Kidney glomerular epithelial cell (primary cell): ENCODE measurements at places on chromosomes 7 and 10.

DNA sequence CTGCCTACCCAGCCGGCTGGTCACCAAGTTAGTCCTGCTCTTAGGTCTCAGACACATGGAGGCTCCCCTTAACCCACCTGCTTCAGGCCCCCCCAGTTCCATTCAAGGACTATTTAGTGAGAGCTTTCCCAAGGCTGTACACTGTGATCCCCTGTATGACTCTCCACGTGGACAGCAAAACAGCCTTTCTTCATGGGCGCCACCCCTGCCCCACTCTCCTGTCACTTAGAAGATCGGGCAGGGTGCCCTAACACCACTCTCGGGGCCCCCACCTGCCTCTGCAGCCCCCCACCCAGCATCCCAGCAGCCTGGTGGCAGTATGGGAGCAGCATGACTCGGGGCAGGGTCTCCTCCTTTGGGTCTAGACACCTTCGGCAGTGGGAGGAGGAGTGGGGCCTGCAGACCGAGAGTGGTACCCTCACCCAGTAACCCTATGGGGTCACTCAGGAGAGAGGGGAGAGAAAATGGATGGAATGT is 116.6 kb downstream of the PTPN20 start:
- no peak for DNase-seq

GRCh38 chr7:141045842-141046620 is 27.8 kb upstream of the TMEM178B start:
- peak; percentile 96 for DNase-seq

DNA sequence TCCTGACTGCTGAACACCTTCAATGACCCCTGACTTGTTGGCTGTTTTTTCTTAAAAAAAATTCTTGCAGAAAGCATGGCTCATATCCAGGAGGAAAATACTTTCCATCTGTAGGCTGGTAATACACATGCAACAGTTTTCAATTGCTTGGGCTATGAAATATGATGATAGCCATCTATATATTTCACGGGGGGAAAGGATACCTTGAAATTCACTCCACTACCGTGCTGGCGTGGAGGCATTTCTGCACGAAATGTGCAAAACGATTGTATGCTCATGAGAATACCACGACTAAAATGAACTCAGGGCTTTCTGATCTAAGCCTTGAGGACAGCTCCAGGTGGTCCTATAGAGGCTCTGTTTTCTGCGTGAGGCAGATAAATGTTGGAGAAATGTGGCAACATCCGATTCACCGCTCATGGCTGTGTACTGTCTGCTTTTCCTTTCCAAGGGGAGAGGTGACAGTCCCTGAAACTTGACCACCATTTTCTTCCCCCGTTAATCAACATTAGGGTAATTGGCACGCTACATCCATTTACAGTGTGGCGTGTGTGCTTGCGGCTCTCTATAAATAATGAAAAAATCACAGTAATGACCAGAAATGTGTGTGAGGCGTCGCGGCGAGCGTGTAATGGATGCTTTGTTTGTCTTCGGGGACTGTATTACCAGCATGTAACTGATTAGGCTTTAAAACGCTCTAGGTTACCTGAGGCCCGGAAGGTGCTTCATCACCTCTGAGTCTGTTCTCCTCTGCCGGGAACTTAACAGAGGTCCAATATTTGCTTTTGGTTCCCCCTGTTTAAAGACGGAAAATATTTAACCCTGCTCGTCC is 12.8 kb upstream of the CARD11 start:
- DNase-seq = no peak

GRCh38 chr10:69878038-69878437 is 76.3 kb downstream of the COL13A1 start:
- no peak for DNase-seq

GRCh38 chr10:101843032-101844021 is at the start of gene KCNIP2:
Gene KCNIP2, minus strand, starts transcription at chr10:101843800. Its CDS starts 232 bp downstream, at chr10:101843568.
- no peak for DNase-seq

GRCh38 chr10:73923935-73924598 is 13.1 kb downstream of the PLAU start:
- no peak for DNase-seq

- DNase-seq = no peak
Measured at GRCh38 chr10:44190541-44190940, 194.4 kb downstream of the CXCL12 start.

DNA sequence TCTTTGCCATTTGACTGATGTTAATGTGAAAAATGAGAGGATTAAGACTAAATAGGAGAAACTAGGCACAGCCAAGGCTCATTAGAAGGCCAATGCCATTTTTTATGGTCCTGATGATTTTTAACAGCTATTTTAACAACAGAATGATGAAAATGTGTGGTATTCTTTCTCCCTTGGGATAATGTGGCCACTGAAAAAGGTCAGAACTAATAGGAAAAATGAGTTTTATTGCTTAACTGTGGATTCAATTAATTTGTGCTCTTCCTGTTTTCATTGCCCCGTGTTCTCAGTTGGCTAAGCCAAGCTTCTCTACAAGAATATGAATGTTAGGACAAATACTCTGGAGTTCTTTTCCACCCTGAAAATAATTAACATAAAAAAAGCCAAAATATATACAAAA is 56.6 kb downstream of the BMPER start:
- no peak for DNase-seq

GRCh38 chr10:49141541-49142332 is 7.9 kb upstream of the FAM170B start:
- DNase-seq = no peak

- peak; percentile 88 for DNase-seq
Measured at GRCh38 chr7:116630932-116631671, 40.9 kb upstream of the MET start.

- no peak for DNase-seq
Measured at GRCh38 chr7:157410831-157411556, 74.2 kb downstream of the DNAJB6 start.

- DNase-seq = no peak
Measured at GRCh38 chr7:32093415-32094408, 23.5 kb upstream of the PDE1C start.

- DNase-seq = no peak
Measured at GRCh38 chr10:90304533-90304932, 553.3 kb downstream of the HTR7 start.

DNA sequence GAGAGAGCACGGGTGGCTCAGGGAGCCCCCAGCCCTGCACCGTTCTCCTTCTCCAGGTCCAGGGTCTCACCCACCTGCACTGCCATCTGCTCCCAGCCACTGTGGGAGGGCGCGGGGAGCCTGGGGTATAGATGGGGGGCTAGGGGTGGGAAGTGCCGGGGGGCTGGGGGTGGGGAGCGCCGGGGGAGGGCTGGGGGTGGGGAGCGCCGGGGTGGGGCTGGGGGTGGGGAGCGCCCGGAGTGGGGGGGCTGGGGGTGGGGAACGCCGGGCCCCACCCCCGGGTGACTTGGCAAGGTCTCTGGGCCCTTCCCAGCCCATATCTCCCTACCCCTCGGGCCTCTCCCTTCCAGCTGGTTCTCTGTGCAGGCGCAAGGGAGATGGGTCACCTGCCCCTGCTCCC is at the start of gene GRIFIN:
TSS of gene GRIFIN (minus strand) at position 101 of the 400 bp plus-strand sequence. CDS start at position 86, 15 bp downstream.
- no peak for DNase-seq

DNA sequence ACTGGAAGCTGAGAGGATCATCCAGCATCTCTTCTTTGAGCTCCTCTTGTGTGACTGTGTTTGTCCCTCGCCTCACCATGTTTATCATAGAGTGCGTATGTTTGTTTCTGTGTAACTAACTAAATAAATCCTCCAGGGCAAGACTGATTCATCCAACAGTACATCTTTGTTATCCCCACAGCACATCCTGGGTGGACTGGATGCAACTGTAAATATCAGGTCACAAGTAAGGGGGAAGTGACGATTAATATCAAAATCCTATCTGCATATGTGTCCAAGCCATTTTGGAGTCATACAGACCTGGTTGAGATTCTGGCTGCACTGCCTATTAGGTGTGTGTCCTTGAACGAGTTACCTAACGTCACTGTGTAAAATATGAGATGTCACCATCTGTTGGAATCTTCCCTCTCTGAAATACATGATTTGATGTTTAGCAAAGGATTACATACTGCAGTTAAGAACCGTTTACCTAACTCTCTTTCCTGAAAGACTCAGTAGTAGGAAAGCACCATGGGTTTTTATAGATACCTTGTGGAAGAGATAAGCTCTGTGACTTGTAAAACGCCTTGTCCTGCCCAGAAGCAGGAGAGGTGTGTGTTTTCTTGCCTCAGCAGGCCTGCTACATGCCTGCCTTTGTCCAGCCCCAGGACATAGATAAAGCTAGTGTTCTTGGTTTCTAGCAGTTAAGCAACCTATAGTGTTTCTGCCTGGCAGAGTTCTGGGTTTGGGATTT is 25.8 kb downstream of the WBP1L start:
- DNase-seq = no peak

DNA sequence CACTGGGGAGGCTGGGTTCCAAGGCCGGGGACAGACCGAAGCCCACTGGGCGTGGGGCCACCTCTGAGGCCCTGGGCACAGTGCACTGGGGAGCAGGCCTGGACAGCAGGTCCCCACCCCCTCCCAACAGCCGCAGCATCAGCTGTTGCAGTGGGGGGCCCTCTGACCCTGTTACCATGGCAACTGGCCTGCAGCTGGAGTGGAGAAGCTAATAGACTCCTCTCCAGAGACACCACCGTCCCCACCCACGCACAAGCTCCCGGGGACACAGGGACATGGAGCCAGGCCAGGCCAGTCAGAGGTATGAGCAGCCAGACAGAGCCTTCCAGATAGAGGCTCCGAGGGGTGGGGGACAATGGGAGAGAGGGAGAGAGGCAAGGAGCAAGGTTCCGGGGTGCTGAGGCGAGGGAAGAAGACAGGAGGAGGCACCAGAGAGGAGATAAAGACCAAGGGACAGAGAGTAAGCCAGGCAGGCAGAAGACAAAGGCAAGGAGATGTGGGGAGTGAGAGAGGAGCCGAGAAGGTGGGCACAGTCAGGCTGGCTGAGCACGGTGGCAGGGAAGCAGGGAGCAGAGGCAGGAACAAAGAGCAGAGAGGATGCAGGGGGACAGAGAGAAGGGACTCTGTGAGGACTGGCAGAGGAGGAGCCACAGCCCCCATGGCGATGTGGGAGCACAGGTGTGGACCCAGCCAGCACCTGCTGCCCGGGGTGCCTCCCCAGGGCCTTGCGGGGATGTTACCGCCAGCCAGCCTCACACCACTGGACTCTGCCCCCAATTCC is 6.7 kb downstream of the KCNH2 start:
- DNase-seq = no peak

- DNase-seq = no peak
Measured at GRCh38 chr10:61285749-61286148, 167.4 kb downstream of the TMEM26 start.

- no peak for DNase-seq
Measured at GRCh38 chr7:128022631-128023532, 8.4 kb downstream of the LRRC4 start.

- DNase-seq = peak; percentile 19
Measured at GRCh38 chr7:12475362-12476063, 71.8 kb upstream of the VWDE start.

GRCh38 chr10:27258838-27259812 is 18.5 kb upstream of the ACBD5 start:
- no peak for DNase-seq

GRCh38 chr10:100289641-100290040 is 3.2 kb upstream of the BLOC1S2 start:
- DNase-seq = no peak

DNA sequence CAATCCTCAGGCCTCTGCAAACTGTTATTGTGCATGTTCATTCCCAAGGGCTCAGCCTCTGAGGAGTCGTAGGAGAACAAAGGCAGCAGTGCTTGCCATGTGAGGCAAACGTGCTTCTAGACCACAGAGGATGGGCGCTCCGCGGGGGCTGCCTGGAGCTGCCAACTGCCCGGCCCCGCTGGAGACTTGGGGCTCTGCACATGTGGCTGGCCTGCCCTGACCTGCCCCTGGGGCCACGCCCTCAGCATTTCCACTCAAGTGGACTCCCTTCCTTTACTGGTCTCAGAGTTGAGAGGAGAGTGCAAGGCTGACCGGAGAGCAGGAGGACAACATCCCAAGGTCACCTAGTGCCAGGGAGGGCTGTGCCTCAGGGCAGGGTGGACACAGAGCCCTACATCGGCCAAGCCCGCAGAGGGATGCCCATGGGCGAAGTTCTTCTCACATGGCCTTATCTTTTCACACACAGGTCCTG is 222.3 kb upstream of the ZNF32 start:
- DNase-seq = no peak
